ENCODE measurements at places on chromosomes 12 and 14.

GRCh38 chr14:39967885-39968284, 535.7 kb upstream of the FBXO33 start:
- DNase-seq = no peak

DNA sequence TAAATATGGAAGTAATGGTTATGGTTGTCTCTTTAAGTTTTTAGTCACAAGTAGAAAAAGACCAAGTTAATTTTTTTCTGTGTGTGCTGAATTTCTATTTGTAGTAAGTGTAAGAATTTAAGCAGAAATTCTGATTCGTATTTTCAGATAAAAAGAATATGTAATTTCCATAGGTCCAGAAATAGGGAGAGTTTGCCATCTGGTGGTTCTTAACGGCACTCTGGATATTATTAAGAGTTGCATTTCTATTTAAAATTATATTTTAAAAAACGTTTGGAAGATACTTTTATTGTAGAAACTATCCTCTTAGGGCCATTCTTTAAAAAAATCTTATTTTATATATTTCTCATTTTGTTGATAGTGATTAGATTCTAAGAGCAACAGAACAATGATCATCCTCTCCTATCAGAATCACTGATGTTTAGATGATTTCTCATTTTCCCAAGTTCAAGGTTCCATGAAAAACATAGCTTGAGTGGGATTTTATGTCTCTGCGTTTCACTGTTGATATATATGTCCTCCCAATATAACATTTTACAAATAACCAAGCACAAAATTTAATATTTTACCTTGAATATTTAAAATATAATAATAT, 88.3 kb downstream of the LRRK2 start:
- no peak for DNase-seq

GRCh38 chr12:56781726-56782125, 18.6 kb downstream of the HSD17B6 start:
- DNase-seq = no peak

GRCh38 chr12:79936670-79937069, 1.8 kb upstream of the PPP1R12A start:
- no peak for DNase-seq

DNA sequence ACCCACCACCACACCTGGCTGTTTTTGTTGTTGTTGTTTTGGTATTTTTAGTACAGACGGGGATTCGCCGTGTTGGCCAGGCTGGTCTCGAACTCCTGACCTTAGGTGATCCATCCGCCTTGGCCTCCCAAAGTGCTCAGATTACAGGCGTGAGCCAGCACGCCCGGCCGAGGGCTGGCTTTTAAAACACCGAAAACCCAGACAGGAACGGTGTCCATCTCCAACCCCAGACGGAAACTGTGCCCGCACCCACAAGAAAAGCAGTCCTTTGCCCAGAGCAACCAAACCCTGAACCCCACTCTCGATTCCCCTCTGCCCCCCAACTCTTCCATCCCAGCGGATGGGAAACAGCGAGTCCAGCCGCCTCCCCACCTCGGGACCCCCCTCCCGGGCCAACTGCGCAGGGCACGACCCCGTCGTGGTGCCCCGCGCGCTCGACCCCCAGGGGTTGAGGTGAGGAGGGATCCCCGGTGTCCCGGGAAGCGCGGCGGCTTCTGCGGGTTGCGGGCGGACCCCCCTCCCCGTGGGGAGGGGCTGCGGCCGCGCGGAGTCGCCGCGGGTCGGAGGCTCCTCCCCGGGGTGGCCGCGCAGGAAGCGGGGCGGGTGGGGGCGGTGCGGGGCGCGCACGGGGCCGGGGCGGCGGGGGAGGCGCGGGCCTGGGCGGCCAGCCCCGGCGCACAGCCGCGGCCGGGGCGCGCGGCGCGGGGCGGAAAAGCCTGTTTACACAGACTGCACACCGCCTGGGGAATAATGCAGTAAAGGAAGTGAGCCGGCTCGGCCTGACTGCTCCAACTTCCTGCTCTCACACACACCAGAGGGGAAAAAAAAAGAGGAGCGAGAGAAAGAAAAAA, at the start of gene ELK3:
ELK3 (plus strand) TSS at position 651 of the 851 bp plus-strand sequence.
- DNase-seq = no peak

DNA sequence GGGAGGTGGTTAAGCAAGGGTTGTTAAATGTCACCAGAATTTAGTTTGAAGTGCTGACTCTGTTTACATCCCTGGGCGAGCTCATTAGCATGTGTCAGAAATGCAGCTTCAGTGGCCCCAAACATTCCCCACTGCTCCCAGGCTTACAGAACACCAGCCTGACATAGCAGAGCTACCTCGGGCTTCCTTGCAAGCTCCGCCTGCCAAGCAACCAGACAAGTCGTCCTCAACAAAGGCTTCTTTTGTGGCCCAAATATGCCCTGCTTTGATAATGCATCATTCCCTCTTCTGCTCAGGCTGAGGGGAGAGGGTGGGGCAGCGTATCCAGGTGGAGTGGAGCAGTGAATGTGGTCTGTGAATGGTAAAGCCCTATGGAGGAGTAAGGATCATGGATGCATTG, 28.0 kb downstream of the ERH start:
- DNase-seq = no peak

DNA sequence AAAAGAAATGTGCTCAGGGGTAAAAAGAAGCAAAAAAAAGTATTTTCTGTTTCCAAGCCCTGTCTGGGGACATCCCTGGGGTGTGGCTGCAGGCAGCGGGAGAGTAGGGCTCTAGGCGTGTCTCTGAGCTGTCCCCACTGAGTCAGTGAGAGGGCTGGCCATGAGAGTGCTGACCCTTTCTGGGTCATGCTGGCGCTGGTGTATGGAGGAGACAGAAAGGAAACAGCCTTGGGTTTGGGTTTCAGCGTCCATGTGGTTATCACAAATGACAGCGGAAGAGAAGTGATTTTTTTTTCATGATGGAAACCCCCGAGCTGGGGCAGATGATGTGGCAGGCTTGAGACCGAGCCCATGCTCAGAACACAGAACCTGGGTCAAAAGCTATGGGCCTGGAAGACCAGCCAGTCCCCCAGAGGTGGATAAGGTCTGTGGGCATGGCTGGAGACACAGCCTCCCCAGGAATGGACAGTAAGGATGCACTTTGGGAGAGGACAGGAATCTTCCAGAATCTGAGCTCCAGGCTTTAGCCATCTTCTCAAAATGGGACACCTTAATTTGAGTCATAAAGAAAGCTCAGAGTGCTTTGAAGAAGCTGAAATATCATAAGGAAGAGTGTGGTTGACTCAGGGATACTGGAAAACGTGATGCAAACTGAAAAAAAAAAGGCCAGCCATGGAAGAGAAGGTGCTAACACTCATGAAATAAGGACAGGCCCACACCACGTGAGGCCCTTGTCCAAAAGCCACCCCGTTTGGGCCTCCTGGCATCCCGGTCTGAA, 36.2 kb downstream of the SYNE3 start:
- no peak for DNase-seq

DNA sequence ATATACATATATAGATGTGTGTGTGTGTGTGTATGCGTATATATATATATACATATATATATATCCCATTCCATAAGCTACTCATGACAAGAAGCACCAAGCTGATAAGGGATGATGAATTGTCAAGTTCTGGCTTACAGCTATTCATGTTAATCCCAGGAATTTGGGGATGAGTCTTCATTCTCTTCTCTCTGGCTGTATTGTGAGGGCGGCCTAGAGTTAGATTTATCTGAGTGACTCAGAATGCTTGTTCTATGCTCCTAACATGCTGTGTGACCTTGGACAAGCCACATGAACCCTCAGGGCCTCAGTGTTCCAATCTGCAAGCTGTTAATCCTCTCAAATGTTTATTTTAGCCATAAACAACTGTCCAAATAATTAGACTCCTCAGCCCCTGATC, 749.0 kb downstream of the MED13L start:
- no peak for DNase-seq

DNA sequence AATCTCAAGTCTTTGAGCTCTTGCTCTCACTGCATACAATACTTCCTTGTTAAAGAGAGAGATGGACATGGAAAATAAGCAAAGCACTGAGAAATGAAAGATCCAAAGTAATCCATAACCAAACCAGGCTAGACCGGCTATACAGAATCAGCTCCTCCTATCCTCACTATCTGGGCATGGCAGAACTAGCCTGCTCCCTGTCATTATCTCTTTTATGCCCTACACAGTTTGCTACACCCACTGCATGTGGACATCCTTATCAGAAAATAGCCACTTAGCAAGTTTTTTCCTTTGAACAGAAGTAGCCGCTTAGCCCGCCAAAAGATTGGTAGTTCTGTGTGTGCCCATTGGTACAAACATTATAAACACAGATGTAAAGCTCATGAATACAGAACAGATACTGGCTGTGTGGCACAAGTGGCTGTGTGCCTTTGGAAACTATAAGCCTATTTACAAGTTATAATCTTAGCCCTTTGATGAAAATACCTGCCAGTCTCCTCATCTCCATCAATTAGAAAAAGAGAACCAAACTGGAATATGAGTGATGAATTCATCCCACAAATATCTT, 34.7 kb downstream of the SPTB start:
- DNase-seq = peak; percentile 84

DNA sequence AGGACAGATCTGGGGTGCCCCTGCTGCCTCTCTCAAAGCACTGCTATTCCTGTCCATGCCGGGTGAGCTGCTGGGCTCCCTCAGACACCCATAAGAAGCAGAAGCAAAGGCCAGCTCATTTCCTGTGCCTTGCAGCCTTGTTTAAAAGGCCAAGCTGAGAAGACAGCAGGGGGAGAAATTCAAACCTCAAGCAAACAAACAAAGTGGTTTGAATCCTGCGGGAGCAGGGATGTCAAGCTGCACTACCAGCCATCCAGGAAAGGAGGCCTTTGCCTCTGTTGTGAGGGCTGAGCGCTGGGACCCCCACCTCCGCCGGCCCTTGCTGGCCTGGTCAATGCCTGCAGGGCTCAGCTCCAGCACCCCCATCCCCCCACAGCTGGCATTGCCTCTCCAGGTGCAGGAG, 176.5 kb downstream of the PIWIL1 start:
- no peak for DNase-seq

- DNase-seq = no peak
Observed at GRCh38 chr14:87461704-87462103, 531.3 kb downstream of the GALC start.

DNA sequence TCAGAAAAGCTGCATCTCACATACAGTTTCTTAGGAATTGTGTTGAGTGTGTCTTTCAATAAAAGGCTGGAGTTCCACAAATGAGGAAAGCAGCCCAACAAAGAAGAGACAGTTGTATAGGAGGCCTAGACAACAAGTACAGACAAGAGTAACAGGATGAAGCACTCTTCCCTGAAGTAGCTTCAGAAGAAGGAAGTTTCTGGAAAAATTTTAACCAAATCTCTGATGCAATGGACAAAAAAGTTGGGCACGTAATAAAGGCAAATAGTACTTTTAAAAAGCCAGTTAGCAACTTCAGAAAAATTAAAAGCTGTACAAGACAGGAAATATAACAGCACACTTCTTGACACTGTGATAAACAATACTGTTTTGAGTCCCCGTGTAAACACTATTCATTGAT, 134.1 kb upstream of the PLEKHG7 start:
- no peak for DNase-seq

DNA sequence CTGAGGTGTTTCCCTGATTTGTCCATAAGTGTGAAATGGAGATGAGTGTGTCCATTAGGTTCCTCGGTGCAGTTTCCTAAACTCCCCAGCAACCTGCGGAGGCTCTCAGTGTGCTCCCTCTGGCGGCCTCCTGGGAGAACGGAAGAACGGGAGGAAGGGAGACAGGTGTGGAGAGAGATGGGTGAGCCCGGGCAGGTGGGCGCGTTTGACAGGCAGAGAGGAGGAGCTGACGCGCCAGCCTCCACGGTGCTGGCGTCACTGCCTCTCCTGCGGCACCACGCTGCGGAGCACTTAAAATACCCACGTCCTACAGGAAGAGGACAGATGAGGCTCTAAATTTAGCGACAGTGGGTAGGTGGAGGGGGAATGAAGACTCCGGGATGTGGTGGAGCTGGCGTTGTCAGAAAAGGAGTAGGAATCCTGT, 26.8 kb upstream of the PEX5 start:
- no peak for DNase-seq

- no peak for DNase-seq
Observed at GRCh38 chr12:87953256-87953860, 75.8 kb downstream of the C12orf50 start.

- no peak for DNase-seq
Observed at GRCh38 chr14:24818823-24819341, 184.9 kb upstream of the GZMB start.

GRCh38 chr14:20719777-20720176, 25.9 kb upstream of the EDDM3A start:
- no peak for DNase-seq

- no peak for DNase-seq
Observed at GRCh38 chr12:84814664-84815245, 97.8 kb downstream of the SLC6A15 start.

GRCh38 chr12:50246873-50247612, 36.3 kb downstream of the LIMA1 start:
- DNase-seq = peak; percentile 67

GRCh38 chr12:117835156-117835555, 133.6 kb downstream of the KSR2 start:
- DNase-seq = no peak

DNA sequence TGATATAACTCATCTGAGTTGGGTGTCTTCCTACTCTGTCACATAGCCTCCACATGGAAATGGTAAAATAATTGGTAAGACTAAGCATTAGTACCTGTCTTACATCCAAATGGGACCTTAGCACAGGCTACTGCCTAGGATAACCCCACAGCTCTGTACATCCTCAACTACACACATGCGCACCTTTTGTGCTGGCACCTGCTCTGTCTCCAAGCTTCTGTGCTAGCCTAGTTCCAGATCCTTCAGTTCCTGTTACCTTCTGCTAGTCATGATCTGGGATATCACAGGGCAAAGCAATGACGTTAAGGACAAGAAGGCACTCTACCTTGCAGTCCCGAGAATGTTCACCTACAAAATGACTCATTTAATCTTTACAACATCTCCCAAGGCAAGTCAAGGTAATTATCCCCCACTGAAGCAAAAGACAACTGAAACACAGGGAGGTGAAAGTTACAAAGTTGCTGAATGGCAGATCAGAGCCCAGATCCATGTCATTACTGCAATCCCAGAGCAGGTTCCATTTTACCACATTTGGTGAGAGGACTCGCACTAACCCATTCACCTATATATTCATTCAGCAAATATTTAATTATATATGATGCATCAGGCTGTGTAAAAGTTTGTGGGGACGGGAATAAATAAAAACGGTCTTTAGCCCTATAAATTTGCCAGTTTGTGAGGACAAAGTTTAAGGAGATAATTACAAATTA, 61.7 kb downstream of the PPM1H start:
- DNase-seq = no peak

DNA sequence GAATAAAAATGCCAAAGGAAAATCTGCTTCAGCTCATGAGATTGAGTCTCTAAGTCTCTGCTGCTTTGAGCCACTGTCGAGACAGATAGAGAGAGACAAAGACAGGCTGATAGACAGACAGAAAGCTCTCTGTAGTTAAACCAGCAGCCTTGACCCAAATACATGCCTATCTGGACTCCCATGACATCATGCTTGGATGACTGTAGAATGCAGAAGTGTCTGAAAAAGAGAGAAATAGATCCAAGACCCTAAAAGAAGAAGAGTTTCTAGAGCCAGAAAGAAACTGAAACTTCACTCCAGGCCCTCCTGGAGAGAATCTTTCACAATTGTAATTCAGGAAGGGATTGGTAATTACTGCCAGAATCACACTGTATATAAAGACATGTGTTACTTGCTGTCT, 122.6 kb upstream of the PLXNC1 start:
- no peak for DNase-seq
